ENCODE measurements at places on chromosomes 16 and 17.

DNA sequence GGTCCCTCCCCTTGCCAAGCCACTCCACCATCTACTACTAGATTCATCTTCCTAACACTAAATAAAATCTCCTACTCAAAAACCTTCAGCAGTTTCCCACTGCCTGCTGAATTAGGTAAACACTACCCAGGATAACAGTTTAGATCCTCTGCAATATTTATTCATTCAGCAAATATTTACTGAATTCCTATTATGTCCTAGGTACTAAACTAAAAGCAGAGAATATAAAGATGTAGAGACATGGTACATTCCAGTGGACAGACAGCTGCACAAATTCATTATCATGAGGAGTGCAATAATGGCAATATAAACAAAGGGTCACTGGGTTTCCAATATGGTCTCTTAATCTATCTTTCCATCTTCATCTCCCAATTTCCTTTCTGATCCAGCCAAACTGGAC is 30.7 kb upstream of the HOXB13 start:
- no peak for DNase-seq

DNA sequence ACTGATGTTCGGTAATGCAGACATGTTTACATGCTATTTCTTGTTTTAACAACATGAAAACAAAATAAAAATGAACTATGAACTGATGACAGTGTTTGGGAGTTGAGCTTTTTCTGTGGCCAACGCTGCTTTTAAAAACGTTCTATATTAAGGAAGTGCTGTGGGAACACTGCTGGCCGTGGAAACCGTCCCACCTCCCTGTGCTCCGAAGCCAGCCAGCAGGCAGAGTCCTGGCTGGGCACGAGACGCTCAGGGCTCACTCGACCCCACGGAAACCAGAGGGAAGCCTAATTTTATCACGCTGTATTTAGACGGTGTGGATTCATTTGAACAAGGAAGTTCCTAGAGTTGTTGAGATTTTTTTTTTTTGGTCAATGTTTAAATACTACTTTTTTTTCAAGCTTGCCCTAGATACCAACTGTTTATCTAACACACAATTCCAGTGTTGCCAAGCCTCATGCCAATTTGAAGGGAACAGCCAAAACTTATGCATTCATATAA is 25.8 kb downstream of the ADCY9 start:
- DNase-seq = no peak

- DNase-seq = no peak
Observed at GRCh38 chr16:70795296-70795912, 5.6 kb downstream of the VAC14 start.

DNA sequence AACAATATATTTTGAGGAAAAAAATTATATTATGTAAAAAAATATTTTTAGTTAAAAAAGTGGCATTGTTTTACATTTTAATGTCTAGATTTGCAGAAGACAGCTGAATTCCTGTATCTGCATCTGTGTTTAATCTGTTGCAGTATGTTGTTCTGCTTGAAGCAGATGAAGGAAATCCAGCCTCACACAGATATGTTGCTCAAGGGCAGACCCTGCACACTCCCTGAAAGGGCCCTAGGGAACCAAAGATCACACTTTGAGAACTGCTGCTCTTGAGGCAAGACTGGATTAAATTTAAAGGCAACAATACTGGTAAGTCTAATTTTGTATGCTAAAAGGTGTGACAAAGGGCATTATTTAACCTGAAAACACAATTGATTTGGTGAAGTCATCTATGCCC is 16.4 kb upstream of the SLC6A4 start:
- DNase-seq = no peak

DNA sequence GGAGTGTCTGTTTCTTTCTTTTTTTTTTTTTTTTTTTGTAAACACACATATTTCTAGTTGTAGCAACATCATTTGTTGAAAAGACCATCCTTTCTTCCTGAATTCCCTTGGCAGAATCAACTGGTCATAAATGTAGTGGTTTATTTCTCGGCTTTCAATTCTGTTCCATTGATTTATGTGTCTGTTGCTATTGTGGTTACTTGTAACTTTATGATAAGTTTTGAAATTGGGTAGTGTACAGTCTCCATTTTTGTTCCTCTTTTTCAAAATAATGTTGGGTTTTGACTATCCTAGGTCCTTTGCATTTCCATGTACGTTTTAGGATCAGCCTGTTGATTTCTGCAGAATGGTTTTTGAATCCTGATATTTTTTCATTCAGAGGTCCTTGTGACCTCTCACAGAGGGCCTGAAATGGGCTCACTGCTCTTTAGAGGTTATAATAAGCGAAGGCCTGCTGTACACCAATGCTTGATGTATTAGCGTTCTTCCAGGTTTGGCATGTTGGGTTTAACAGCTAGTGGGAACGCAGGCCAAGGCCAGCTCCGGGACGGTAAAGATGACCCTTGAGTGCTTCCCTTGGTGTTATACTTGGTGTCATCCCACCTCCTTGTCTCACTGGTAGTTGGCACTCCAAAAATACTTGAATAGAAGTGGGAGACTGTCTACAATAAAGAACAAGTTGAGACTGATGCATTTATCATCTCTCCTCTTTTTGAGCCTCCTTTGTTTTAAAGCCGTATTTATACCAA is 43.8 kb downstream of the ZNRF1 start:
- no peak for DNase-seq

DNA sequence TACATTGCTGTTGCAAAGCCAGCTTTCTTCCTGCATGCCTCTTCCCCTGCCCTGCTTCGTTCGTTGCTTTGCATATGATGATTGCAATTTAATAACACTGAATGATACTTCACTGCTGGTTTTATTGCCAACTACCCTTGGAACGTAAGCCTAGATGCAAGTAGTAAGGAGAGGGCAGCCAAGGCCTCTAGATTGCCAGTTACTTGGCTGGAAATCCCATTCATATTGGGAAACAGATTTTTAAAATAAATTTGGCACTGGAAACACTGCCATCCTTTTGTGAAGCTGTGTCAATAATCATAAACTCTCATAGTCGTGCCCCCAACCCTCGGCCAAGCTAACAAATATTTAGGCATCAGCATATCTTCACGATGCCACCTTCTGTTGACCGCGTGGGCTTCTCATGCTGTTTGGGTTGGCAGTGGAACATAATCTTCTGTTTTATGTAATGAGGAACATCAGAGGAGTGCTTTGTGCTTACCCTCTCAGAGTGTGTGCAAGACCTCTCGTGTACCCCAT is 86.5 kb downstream of the MAP2K6 start:
- DNase-seq = no peak

Measured in frontal cortex (tissue), 4 donors.